ENCODE measurements at places on chromosomes 3 and 15. TPM values are rescaled to one million over a fixed set of nuclear protein-coding genes. Genes with fewer than 3 reads are reported as not detected.
A peak's percentile ranks its signal among the peaks of the same experiment; 100 is the strongest.

DNA sequence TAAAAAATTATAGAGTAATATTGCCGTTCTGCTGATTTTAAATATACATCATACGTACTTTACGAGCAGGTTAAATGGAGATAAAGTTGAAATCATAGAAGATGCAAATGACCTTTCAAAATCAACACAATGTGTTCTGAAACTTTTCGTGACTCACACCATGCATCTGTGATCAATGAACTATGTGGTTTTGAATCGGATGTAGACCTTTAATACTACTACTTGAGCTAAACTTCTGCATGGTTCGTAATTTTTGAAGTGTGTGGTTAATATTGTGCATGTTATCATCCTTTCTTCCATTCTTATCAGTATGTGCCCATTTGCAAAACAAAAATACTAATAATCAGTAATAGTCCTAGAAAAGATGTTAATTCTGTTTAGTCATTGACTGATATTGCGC, 58.9 kb downstream of the GASK1A start:
- no peaks in the 10 kb centered on the region for H3K36me3 ChIP-seq
- peak overlapping the region; percentile 65 for H3K4me3 ChIP-seq
- peaks cover 10% of the 10 kb centered on the region for H3K4me1 ChIP-seq
- DNase-seq: no peak

- H3K36me3 ChIP-seq: peaks cover 17% of the 10 kb centered on the region
- no peak overlapping the region for H3K4me3 ChIP-seq
- no peak for DNase-seq
- no peak overlapping the region for H3K27ac ChIP-seq
- H3K27me3 ChIP-seq: no peaks in the 10 kb centered on the region
- peaks cover 59% of the 10 kb centered on the region for H3K4me1 ChIP-seq
These were observed 48.8 kb downstream of the SENP7 start for GRCh38 chr3:101464235-101464634.

GRCh38 chr3:50564321-50564720, 3.2 kb downstream of the C3orf18 start:
- no peak overlapping the region for H3K27ac ChIP-seq
- no peak overlapping the region for H3K4me3 ChIP-seq
- H3K27me3 ChIP-seq: no peaks in the 10 kb centered on the region
- peaks cover 42% of the 10 kb centered on the region for H3K4me1 ChIP-seq
- peaks cover 2% of the 10 kb centered on the region for H3K36me3 ChIP-seq

GRCh38 chr3:139123377-139124095, 78.8 kb upstream of the PRR23C start:
- DNase-seq: no peak
- no peak overlapping the region for H3K4me3 ChIP-seq
- no peak overlapping the region for H3K27ac ChIP-seq

Gene TM2D3
- 40.7 TPM for total RNA-seq
